CD4-positive, alpha-beta T cell treated with Interleukin-10 for 1 hour (primary cell): ENCODE measurements at places on chromosomes 1 and 21.

DNA sequence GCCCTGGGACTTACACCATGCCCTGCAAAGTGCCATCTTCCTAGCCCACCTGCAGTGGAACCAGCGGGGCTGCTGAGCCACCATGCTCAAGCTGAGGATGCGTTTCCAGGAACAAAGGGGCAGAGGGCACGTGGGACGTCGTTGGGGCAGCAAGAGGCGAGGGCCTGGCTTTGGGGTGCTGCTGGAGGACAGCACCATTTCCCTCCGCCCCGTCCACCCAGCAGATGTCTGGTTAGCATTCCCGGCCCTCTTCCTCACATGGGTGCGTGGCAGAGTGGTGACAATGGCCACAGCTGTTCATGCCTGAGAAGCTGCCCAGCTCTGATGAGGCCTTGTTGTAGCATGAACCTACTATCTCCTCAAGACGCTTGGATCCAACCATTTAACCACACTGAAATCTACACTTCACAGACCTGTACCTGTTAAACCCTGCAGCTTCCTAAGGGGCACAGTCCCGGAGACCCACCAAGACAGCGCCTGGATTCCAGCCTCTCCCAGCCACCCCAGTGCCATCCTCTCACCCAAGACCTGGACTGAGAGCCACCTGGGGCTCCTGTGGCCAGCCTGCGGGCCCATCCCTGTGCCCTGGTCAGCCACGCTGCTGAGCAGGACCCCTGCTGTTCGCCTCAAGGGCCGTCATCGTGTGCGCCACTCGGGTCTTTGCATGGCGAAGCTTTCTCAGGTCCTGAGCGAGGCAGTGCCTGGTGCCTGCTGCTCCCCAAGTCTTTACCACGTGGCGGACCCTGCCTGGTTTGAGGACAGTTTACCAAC is 33.2 kb downstream of the SLC45A1 start:
- DNase-seq = no peak

DNA sequence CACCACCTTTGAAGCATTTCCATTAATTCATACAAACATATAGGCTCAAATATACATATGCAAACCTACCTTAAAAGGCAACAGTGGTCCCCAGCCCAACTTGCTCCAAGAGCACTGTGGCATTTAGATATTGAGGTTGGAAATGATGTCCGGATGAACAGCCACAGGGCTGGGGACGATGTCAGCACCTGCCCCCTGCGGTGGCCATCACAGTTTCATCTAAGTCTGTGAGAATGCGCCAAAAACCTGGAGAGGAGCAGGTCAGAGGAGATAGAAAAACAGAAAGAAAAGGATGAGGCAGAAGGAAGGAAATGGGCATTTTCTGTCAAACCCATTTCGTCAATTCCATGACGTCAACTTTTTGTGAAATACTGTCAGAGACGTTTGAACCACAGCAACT is 67.4 kb downstream of the TIAM1 start:
- no peak for DNase-seq

GRCh38 chr21:38493549-38494250 is 4.6 kb downstream of the ERG start:
- DNase-seq = no peak

- no peak for DNase-seq
Observed at GRCh38 chr1:112472142-112472541, 36.6 kb upstream of the WNT2B start.

- no peak for DNase-seq
Observed at GRCh38 chr1:218383681-218384080, 38.5 kb downstream of the TGFB2 start.

DNA sequence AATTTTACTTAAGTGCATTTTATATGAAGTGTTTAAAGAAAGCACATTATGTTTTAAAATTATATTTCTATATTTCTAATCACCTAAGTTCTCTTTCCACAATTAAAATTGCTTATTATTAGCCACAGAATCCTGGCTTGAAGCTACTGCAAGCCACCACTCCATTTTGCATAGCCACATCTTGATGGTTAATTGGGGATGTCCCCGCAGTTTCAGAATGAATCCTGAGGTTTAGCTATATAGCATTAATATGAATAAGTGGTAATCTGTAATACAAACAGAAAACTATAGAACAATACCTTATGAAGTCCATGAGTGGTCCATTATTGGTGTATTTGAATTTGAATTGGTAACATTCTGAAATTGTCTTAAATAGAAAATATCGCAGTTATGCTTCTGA is 11.6 kb upstream of the GOLPH3L start:
- no peak for DNase-seq

DNA sequence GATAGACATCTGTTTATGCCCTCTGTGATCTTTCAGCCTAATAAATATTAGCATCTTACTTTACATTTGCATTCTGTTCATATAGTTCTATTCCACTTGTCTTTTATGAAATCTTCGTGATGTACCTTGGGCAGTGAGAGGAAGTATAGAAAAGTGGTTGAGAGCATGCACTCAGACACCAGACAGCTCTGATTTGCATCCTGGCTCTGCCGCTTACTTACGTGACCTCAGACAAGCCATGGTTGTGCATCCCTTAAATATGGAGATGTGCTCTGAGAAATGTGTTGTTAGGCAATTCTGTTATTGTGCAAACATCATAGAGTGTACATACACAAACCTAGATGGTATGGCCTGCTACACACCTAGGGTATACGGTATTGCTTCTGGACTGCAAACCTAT is 22.9 kb downstream of the OVGP1 start:
- no peak for DNase-seq

DNA sequence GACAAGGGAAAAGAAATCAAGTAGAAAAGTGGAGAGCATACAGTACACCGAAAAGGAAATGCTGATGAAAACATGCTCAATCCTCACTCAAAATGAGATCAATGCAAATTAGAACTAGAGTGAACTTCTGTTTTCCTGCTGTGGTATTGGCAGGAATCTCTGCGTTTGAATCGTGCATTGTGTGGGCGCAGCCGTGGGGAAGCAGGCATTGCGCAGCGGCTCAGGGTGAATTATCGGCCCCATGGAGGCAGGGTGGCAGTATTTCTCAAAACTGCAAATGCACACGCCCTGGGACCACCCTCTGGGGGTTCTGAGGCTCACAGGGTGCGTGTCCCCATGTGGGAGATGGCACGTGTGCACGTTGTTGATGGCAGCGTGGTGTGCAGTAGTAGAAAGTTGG is 140.6 kb downstream of the PEX14 start:
- DNase-seq = no peak

DNA sequence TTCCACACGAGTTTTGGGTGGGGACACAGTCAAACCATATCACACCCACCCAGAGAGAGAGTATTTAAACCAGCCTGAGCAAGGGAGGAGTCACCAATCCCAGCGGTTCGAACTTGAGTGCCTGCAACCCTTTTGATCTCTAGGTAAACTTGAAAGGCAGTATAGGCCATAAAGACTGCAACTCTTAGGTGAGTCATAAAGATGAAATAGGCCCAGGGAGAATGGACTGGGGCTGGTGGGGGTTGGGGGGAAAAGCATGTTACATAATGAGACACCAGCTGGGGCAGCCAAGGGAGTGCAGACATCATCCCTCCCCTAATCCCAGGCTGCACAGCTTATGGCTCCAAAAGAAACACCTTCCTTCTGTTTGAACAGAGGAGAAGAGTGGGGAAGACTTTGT is 99.8 kb upstream of the LHX8 start:
- no peak for DNase-seq

GRCh38 chr1:54326543-54327385 is 79.4 kb downstream of the SSBP3 start:
- no peak for DNase-seq

GRCh38 chr1:229828461-229828860 is 202.4 kb downstream of the URB2 start:
- no peak for DNase-seq

GRCh38 chr1:243770860-243771259 is 79.2 kb downstream of the AKT3 start:
- no peak for DNase-seq

DNA sequence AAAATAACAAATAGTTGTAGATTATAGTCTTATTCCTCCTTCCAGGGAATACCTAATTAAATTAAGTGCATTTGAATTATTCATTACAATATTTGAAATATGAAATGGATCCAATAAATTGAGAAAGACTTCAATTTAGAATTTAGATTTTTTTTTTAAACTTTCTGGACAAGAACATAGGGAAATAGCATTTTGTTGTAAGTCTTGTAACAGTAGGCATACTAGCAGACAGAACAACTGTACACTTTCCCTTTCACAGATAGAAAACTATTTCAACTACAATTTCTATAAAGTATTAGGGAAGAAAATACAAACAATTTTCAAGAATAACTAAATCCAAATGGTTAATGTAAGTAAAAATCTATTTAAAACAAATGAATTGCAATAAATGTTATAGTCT is 577.5 kb downstream of the USP25 start:
- DNase-seq = no peak

DNA sequence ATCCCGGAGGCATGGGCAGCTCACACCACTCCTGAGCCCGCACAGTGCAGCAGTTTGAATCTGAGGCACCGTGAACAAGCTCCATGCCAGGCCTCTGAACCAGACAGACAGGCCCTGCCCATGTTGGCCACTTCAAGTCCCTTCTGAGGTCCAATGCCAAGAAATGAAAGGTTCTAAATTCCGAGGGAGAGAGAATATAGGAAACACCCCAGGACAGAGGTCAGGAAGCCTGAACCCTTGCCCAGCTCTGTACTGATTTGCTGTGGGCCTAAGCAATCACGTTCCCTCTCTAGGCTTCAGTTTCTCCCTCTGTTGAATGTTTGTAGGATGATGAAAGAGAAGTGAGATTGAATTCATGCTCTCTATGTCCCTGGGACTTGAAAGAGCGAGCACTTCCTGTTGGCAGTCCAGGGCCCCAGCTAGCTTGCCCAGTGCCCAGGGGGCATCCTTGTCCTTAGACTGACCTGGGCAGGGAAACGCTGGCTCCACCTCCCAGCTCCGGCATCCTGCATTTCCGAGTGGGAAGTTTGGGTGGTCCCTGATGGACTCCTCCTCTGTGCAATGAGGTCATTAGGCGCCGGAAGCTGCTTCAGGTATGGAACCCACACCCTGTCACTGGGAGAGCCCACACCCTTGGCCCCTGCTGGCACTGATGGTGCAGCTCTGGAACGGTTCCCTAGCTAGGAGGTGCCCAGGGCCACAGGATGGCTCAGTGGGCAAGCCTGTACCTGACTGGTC is 242.4 kb upstream of the TMEM51 start:
- no peak for DNase-seq
